ENCODE measurements at places on chromosomes 16 and 17. TPM values are rescaled to one million over a fixed set of nuclear protein-coding genes. Genes with fewer than 3 reads are reported as not detected.

The LGALS9B gene
- not detected for total RNA-seq

The EPN3 gene
- under 0.01 TPM for total RNA-seq

The HEATR9 gene
- total RNA-seq, result not detected

The LRRC75A gene
- 0.82 TPM for total RNA-seq

The CHD9NB gene
- 3.5 TPM for total RNA-seq

The CACNA1H gene
- total RNA-seq, result 2.2 TPM

The SHBG gene
- 0.23 TPM for total RNA-seq

The TCAP gene
- 0.23 TPM for total RNA-seq

The MEOX1 gene
- total RNA-seq, result under 0.01 TPM

The FBXO39 gene
- total RNA-seq, result 0.82 TPM

The PRR14 gene
- total RNA-seq, result 3.1 TPM

The HNF1B gene
- not detected for total RNA-seq

The CDK5R1 gene
- 0.35 TPM for total RNA-seq

The TAT gene
- not detected for total RNA-seq

The CRYM gene
- total RNA-seq, result not detected

The P2RX5 gene
- total RNA-seq, result 0.38 TPM

The LPO gene
- total RNA-seq, result not detected

The GSDMA gene
- not detected for total RNA-seq

The NPIPB6 gene
- 0.30 TPM for total RNA-seq

The TBC1D3K gene
- total RNA-seq, result not detected

The SOCS3 gene
- 61.4 TPM for total RNA-seq

The ACSM2B gene
- not detected for total RNA-seq

The TAC4 gene
- total RNA-seq, result not detected

The SRL gene
- not detected for total RNA-seq

The CD79B gene
- not detected for total RNA-seq

The NXPH3 gene
- 1.5 TPM for total RNA-seq

The TVP23A gene
- total RNA-seq, result not detected

The ABCA10 gene
- total RNA-seq, result 7.1 TPM

The ITGB3 gene
- 22.8 TPM for total RNA-seq

All from smooth muscle cell of the coronary artery (primary cell).